CD8-positive, alpha-beta T cell (primary cell): ENCODE measurements at places on chromosomes 6 and 20. TPM values are rescaled to one million over a fixed set of nuclear protein-coding genes. Genes with fewer than 3 reads are reported as not detected.

DNA sequence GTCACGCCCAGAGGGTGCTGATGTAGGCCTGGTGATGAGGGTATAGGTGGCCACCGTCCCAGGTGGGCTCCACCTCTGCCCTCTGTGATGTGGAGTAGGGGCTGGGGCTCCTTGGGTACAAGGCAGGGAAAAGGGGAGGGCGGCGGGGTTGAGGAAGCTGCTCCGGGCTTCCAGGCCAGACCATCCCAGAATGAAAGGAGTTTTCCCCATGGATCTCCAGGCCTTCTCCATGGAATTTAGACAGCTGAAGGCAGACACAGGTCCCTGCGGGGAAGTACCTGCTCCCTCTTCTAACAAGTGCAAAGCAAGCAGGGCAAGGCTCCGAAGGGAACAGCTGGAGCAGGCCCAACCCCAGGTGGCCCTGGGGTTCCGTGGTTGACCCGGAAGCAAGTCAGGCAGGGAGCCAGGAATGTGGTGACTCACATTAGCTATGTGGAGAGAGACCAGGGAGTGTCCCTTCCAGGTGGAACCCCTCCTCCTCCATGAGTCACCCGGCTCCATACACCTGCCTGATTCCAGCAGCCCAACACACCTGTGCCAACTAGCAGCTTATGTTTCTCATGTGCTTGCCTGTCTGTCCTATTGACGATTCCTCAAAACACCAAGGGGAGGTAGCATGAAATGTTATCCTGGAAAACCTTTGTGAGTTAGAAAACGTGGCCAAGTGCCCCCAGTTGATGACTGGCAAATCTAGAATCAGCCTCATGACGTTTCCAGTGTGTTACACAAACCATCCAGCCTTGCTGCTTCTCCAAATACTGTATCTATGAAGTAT is 59.7 kb upstream of the SNX9 start:
- DNase-seq = peak; percentile 31

DNA sequence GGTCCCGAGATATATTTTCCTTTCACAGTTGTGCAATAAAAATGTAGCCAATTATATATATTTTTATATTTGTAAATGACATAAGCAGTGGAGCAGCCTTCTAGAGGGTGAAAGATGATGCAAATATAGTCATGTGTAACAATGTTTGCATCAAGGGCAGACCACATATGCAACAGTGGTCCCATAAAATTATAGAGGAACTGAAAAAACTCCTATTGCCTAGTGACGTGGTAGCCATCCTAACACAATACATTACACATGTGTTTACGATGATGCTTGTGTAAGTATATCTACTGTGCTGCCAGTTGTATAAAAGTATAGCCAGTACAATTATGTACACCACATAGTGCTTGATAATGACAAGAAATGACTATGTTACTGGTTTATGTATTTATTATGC is 162.8 kb downstream of the ZFAND3 start:
- no peak for DNase-seq

- no peak for DNase-seq
These were observed 182.1 kb downstream of the KIF6 start for GRCh38 chr6:39543095-39543494.

- DNase-seq = no peak
These were observed 112.9 kb downstream of the FIG4 start for GRCh38 chr6:109804020-109804419.

GRCh38 chr20:22366631-22367030 is 217.7 kb downstream of the FOXA2 start:
- no peak for DNase-seq

The DDX43 gene
- 0.81 TPM for total RNA-seq

The WFDC12 gene
- total RNA-seq = not detected

The GSTA2 gene
- not detected for total RNA-seq

The TREML2 gene
- 0.36 TPM for total RNA-seq

GRCh38 chr6:31907158-31907813 is 5.4 kb upstream of the ZBTB12 start:
- DNase-seq = no peak

DNA sequence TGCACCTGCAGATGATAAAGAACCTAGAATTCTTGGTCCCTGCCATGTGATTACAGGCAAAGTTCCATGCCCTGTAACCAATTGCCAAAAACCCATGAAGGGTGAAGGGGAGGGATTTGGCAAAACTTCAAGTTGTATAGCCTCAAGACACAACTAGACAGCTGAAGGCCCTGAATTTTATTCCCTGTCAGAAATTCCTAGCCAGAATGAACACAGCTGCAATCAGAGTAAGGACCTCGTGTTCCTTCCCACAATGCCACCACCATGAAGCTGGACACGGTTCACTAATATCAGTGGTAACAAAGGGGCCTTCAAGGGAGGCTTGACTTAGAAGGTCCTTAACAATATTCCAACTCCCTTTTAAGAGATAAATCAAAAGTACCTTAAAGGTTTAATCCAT is 22.5 kb upstream of the IRAK1BP1 start:
- no peak for DNase-seq

The GFOD1 gene
- 7.6 TPM for total RNA-seq

DNA sequence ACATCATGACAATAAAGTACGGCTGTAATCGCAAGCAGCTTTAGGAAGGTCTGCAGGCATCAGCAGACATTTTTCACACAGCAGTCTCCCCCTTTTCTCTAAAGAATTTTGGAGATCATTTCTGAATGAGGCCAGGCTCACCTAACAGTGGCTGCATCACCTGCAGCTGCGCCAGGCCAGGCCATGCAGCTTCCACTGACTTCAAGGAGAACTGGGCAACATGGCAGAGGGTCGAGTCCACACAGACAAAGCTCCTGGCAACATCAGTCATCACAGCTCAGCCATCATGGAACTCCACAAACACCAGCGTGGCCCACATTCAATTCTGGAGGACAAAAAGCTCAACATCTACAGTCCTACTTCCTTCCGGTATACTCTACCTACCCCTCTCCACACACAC is 17.8 kb upstream of the FOXC1 start:
- DNase-seq = peak; percentile 41

- no peak for DNase-seq
These were observed 586.6 kb downstream of the KIF16B start for GRCh38 chr20:15986690-15987089.

The ELOVL2 gene
- not detected for total RNA-seq

GRCh38 chr6:3239110-3239830 is 11.8 kb upstream of the TUBB2B start:
- no peak for DNase-seq

GRCh38 chr6:2157441-2158127 is 87.8 kb downstream of the GMDS start:
- DNase-seq = no peak

DNA sequence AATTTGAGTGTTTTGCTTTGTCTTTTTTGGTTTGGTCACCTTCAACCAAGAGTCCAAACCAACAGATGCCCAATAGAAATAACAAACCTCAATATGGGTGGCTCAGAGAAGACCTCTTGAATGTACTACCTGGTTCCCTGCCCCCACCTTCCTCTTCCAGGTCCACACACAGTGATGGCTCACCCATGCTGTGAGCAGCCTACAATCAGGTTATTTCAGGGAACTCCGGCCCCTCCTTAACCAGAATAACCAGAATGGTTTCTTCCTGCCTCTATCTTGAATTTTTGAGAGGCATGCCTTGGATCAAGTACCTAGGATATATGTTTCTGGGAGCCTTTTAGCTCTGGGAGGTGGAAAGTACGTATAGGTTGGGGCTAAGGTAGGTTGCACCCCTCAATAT is 327.1 kb upstream of the PRDM1 start:
- no peak for DNase-seq

DNA sequence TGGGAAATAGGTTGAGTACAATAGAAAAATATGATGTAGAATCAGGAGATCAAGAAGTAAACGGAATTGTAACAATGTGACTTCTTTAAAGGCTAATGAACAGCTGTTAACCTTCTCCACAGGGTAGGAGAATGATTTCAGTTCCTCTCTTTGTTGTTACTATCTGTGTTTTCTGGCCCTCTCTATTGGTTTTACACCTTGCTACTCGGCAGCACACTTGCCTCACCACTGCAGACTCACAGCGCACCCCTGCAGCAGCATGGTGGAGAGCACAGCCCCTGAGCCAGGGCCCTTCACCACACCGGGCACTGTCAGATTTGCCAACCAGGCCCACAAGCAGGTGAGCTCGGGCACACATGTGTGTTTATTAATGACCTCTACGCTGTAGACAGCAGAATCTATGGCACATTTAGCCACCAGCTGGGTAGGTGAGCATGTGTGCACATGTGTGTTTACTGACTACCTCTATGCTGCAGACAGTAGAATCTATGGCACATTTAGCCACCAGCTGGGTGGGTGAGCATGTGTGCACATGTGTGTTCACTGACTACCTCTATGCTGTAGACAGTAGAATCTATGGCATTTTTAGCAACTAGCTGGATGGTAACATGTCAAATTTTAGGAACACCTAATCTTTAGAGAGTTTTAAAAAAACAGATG is 16.8 kb downstream of the SFT2D1 start:
- no peak for DNase-seq

DNA sequence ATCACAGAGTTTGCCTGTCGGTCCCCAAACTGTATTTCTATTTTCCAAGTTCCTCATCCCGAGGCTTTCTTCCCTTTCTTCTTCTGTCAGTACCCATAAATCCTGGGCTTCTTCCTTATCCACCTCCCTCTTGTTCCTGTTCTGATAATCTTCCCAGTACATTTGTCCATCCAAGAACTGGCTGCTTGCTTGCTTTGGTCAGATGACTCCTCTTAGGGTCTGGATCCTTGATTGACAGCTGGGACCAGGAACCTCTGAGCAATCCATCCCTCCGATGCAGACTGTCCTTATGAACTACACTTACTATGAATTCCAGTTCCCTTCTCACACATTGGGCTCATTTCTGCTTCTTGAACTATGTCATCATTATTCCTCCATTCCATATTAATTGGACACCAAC is 275.3 kb upstream of the CITED2 start:
- no peak for DNase-seq

GRCh38 chr20:11549172-11550103 is 368.3 kb upstream of the BTBD3 start:
- DNase-seq = no peak

The ENPP5 gene
- total RNA-seq = 0.33 TPM

DNA sequence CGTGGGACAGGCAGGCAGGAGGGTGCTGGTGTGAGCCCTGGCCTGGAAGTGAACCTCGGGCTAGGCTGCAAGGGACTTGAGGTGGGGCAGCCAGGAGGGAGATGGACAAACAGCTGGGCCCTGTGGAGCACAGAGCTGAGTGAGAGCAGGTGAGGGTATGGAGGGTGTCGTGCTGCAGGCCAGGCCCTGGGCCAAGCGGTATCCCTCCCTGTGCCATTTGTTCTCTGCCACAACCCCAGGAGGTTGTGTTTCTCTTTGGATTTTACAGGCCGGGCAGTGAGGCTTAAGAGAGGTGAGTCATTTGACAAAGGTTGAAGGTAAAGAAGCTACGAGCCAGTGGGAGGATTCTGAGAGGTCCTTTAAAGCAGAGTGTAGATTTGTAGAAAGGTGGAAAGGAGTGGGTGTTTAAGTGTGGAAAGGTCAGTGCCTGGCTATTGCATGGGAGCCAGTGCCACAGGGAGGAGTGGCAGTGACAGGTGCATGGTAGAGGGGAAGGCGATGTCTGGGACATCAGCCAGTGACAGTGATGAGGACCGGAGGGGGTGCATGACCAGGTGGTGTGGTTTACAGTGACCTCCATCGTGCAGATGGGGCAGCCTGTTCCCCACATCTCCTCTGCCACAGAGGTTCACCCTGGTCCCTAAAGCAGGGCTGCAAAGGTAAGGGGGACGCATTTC is 39.8 kb downstream of the GMPR start:
- no peak for DNase-seq

- no peak for DNase-seq
These were observed 9.8 kb downstream of the ZNF335 start for GRCh38 chr20:45962031-45962755.

GRCh38 chr20:38134427-38135270 is 30.4 kb downstream of the TGM2 start:
- DNase-seq = no peak

The BNIP5 gene
- total RNA-seq = not detected

DNA sequence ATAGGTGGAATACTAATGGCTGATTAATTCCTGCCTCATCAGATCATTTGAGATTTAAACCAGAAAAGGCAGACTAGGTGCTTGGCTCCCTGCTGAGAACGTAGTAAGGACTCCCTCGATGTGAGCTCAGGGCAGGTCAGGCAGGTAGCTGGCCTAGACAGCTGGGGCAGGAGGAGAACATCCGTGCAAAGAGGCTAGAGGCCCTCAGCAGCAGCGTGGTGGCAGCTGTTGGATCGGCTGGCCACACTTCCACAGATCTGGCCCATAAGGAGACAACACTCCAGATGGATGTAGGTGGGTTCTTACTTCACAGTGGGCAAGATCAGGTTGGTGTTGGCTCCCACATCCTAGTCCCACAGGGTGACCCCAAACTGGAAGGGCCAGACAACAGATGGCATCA is 38.5 kb downstream of the EYA2 start:
- no peak for DNase-seq

The HLA-DRB5 gene
- 9.3 TPM for total RNA-seq

DNA sequence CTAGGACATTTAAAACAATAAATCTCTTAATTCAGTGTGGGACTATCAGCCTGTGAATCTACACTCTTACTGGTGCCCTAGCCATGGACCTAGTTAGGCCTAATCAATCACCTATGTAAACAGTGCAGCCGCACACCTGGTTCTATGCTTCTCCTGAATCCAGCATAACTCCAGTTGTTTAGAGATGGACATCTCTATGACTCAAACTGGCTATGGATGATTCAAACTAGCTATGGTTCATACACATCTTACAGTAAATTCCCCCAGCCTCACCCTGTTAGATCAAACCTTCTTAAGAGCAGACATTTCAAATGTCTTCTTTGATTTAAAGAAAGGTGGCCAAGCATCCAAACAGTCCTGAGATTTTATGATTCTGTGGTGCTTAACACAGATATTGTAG is 34.7 kb downstream of the SLC35B3 start:
- DNase-seq = no peak

The LPA gene
- not detected for total RNA-seq
